Kidney glomerular epithelial cell (primary cell): ENCODE measurements at places on chromosomes 5 and 9.

- DNase-seq = no peak
These were observed 683.4 kb upstream of the MEF2C start for GRCh38 chr5:89566340-89566739.

DNA sequence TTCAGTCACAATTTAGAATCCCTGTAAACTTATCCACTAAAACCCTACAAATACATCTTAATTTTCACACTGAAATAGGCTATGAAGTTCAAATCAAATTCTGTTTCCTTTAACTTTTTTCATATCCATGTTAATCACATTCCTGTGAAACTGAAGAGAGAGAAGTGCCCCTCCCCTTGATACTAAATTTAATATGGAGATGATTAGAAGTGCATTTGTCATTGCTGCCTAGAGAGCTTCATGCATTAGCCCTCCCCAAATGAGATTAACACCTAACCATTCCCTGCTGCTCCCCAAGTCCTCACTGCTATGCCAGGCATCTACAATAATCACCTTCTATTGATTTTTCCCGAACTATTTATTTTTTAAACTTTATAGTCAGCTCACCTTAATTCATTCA is 85.1 kb upstream of the SPOCK1 start:
- no peak for DNase-seq

- no peak for DNase-seq
These were observed 117.9 kb upstream of the IRX4 start for GRCh38 chr5:2000591-2000990.

DNA sequence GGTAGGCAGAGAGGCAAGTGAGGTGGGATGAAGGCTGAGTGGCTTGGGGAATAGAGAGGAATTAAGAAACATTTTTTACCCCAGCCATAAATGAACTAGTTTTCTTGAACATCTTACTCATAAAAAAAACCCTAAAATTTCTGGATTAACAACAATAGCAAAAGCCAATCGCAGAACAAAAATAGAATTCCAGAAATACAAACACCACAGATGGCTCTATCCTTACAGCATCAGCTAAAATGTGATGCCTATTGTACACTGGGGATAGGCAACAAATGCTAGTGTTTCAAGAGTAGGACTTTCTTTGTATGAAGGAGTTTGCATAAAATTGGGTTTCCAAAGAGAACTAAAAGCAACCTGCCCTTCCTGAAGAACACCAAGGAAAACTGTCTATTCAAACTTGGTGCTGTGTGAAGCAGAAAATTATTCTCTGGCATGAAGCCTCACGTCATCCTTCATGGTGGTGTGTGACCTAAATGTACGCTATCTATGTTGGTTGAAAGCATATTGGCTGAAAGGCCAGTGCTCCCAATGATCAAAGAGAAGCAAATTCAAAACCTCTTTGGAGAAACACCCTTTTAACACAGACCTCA is 82.9 kb downstream of the JAKMIP2 start:
- no peak for DNase-seq

- no peak for DNase-seq
These were observed 22.1 kb upstream of the NDST1 start for GRCh38 chr5:150485693-150486401.

GRCh38 chr5:34869256-34869655 is 30.3 kb downstream of the TTC23L start:
- no peak for DNase-seq

GRCh38 chr9:2729003-2729402 is 11.7 kb downstream of the KCNV2 start:
- DNase-seq = no peak

DNA sequence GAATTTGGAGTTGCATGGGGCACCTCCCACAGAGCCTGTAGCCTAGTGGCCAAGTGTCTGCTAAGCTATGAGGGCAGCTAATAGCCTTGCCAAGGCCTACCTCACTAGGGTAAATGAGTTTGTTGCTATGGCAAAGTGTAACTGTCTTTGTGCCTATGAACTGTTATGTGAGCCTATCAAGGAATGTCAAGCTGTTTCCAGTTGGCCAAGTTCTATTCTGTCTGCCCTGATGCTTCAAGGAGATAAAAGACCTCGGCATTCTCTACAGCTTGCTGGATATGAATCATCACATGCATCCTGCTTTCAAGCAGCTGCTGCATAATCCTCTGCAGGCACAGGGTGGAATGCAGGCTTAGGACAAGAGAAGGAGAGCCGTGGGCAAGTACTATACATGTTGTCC is 69.8 kb upstream of the CCDC112 start:
- peak; percentile 90 for DNase-seq

DNA sequence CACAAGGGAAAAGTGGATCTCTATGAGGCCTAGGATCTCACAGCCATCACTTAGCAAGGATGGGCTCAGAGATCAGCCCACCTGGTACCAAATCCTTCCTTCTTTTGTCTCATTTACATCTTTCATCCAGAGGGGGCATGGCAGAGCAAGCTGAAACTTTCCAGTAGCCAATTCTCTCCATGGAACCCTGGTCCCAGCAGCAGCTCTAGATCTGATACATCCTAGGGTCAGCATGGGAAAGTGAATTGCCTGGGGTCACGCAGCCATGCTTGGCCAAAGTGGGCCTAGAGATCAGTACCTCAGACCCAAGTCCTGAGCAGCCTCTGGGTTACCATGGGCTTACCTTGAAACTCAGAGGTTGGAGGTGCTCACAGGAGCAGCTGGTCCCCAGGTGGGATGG is 170.5 kb downstream of the GABBR2 start:
- DNase-seq = no peak

DNA sequence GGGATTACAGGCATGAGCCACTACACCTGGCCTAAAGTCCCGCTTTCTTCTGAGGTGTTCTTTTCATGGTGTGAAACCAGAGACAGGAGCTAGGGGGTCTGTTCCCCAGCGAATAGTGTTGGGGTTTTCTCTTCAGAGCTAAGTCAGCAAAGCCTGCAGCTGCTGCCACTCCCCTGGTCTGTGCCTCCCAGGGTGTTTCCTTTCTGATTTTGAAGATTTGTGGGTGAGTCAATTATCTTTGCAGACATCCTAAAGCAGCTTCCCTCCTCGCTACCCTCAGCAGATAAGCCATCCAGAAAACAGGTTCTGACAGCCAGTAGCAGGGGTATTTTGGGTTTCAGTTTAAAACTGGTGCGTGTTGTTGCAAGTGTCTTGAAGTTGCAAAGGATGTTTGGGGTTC is 72.0 kb upstream of the IQGAP2 start:
- DNase-seq = no peak

GRCh38 chr9:69120380-69121154 is 53.5 kb upstream of the TJP2 start:
- DNase-seq = peak; percentile 37

DNA sequence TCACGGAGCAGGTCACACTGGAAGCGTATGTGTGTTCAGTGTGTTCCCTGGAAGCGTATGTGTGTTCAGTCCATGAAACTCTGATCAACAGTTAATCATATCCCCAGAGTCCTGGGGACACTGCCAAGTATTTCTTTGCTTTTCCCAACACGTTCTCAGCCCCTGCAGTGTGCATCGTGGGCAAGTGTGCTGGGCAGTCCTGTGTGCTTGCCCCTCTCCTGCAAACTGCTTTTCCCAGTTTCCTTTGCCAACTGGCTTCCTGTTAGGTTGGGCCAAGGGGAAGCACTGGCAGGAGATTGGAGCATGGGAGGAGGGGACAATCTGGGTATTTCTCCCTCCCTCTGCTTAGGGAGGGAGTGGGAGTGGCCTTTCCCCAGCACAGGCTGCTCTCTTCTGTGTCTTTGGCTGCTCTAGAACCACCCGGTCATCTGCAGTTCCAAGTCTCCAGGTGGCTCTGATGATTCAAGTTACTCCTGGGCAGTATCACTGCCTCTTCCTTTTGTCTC is 36.8 kb upstream of the NEK6 start:
- no peak for DNase-seq

- no peak for DNase-seq
These were observed 50.2 kb upstream of the FSTL4 start for GRCh38 chr5:133662578-133662977.

DNA sequence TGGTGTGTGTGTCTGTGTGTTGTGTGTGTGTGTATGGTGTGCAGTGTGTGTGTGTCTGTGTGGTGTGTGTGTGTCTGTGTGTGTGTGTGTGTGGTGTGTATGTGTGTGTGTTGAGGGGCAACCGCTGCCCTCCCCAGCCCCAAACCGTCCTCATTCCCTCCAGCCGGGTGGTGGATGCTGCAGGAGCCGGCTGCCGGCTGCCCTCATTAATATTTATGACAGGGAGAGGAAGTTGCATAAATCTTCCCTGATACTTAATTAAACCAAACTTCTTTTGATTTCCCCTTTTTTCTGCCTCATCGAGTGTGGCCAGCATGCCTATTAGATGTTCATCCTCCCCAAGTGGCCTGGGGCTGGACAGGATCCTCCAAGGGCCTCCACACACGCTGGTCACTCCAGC is 121.4 kb upstream of the MVB12B start:
- DNase-seq = no peak

- DNase-seq = no peak
These were observed 1.7 kb upstream of the ALDH1A1 start for GRCh38 chr9:72954431-72955125.

GRCh38 chr5:170301981-170302652 is 4.5 kb upstream of the LCP2 start:
- no peak for DNase-seq

GRCh38 chr5:169374111-169374510 is 73.2 kb upstream of the SLIT3 start:
- no peak for DNase-seq

- DNase-seq = no peak
These were observed 53.8 kb upstream of the FTMT start for GRCh38 chr5:121797681-121798518.

DNA sequence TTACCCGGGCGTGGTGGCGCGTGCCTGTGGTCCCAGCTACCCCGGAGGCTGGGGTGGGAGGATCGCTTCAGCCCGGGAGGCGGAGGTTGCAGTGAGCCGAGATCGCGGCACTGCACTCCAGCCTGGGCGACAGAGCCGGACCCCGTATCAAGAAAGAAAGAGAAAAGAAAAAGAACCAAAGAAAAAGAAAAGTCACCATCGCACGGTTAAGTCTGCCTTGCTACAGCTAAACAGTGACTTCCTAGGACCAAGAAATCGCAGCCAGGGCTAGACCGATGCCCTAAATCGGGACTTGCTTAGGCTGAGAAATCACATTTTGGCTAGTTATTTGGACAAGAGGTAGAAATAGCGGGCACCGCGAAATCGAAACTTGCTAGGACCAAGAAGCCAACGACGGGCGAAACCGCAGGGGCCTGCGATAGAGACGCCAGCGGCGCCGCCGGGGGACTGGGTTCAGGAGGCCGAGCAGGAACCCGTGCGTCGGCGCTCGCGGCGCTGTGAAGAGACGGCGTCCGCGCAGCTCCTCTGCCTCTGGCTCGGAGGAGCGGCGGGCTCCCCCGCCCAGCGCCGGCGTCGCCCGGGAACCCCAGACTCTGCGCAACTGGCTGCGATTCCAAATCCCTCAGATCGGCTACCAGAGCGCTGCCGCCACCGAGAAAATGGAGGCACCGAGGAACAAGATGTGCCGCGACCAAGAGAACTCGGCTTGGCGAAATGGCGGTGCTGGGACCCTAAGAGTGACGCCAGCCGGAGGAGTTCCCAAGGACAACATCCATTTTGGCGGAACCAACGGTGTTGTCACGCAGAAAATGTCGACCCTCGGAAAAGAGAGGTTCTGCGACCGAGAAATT is 26.1 kb upstream of the ANXA2R start:
- DNase-seq = peak; percentile 76

DNA sequence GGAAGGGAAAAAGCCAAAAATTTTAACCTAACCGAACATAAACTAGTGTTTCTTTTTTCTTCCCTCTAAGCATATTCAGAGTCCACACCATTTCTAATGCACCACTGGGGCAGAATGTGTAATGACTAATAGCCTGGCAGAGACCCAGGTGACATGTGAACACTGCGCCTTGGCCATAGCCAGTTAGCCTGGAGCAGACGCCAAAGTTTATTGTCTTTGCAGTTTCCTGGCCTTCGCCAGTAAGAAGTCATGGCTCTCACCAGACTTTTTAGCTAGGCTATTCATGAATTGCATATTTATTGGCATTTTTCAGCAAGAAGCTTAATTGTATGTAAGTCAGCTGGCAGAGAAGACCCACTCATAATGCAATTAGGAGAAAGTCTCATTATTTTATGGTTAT is 182.8 kb upstream of the SLC27A6 start:
- DNase-seq = no peak

DNA sequence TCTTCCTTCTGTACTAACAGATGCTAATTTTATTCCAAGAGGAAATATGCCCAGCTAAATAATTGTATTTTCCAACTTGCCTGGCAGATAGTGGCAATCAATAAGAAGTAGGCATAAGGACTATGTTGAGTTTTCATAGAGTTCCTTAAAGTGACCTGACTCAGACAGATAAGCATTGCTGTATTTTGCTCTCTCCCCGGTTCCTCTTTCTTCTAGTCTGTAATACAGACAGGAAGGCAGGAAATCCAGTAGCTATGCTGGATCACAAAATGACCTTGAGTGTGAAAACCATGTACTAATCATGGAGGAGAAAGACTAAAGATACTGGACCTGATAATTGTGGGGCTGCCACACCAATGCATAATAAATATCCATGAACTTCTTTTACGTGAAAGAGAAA is 701.7 kb downstream of the CETN3 start:
- no peak for DNase-seq

- DNase-seq = no peak
These were observed 700.2 kb upstream of the PTPRD start for GRCh38 chr9:11312966-11313365.

- no peak for DNase-seq
These were observed 14.1 kb downstream of the TRIM32 start for GRCh38 chr9:116700882-116701865.

GRCh38 chr5:179322071-179323025 is 22.9 kb downstream of the ADAMTS2 start:
- DNase-seq = no peak

DNA sequence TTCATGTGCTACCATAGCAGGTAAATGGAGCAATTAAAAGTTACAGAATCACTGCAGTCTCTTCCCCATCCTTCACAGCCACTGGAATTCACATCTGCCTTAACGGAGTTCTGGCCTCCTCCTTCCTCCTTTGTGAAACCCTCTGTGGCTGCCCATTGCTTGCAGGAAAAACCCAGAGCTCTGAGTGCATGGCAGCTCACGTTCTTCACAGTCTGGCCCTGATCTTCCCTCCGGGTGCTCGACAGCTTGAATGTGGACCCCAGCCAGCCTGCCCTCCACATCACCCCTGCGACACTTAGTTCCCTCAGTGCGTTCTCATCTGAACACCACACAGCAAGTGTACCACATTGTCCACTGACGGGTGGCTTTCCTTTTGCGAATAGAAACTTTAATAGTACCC is 63.2 kb upstream of the RUFY1 start:
- no peak for DNase-seq

- no peak for DNase-seq
These were observed 1.8 kb downstream of the LCNL1 start for GRCh38 chr9:136984464-136985026.
